ENCODE measurements at places on chromosomes 3 and 15.

GRCh38 chr3:60582288-60582687 is 669.0 kb downstream of the FHIT start:
- no peak for DNase-seq

DNA sequence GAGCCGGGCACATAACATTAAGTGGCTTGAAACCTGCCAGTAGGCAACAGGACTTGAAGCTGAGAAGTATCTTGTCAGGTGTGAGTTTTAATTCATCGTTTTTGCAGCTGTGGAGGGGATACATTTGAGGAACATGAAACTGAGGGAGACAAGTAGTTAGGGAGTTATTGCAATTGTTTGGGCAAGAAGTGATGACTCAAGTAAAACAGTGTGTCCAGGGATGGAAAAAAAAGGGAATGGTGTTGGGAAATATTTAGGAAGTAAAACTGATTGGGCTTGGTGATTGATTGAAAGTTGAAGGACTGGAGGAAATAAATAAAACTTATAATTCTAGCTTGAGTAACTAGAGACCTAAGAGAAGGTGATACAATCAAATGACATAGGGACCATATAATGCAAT is 85.5 kb downstream of the NCEH1 start:
- no peak for DNase-seq

DNA sequence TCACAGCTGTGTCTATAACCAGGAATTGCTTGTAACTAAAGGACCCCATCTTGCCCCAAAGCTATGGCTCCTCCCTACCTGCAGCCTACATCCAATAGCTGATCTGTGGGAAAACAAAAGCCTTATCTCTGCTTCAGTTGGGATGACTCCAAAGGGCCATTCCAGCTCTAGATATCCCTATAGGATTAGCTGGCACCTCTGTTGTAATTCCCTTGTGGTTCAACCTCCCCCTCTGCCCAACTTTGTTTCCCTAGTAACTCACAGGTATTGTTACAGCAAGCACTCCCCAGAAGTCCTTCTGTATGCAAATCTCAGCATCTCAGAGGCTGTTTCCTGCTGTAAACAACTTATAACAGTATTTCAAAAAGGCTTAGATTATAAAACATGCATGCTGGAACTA is 478.6 kb downstream of the AGBL1 start:
- DNase-seq: no peak

- DNase-seq: no peak
These were observed at the start of gene COLQ for GRCh38 chr3:15521573-15521965. TSS of gene COLQ (minus strand) at chr3:15521706. CDS start at chr3:15521625, 81 bp downstream.

DNA sequence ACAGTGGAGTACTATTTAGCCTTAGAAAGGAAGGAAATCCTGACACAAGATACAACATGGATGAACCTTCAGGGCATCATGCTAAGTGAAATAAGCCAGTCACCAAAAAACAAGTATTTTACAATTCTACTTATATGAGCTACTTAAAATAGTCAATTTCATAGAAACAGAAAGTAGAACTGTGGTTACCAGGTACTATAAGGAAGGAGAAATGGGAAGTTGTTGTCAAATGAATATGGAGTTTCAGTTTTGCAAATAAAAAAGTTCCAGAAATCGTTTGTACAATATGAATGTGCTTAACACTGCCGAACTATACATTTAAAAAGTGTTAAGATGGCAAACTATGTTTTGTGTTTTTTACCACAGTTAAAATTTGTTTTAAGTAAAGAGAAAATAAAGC is 26.8 kb downstream of the TRANK1 start:
- DNase-seq: no peak

GRCh38 chr15:60928210-60928609 is 300.9 kb downstream of the RORA start:
- no peak for DNase-seq

- DNase-seq: no peak
These were observed 9.7 kb downstream of the MYH15 start for GRCh38 chr3:108500728-108501127.

DNA sequence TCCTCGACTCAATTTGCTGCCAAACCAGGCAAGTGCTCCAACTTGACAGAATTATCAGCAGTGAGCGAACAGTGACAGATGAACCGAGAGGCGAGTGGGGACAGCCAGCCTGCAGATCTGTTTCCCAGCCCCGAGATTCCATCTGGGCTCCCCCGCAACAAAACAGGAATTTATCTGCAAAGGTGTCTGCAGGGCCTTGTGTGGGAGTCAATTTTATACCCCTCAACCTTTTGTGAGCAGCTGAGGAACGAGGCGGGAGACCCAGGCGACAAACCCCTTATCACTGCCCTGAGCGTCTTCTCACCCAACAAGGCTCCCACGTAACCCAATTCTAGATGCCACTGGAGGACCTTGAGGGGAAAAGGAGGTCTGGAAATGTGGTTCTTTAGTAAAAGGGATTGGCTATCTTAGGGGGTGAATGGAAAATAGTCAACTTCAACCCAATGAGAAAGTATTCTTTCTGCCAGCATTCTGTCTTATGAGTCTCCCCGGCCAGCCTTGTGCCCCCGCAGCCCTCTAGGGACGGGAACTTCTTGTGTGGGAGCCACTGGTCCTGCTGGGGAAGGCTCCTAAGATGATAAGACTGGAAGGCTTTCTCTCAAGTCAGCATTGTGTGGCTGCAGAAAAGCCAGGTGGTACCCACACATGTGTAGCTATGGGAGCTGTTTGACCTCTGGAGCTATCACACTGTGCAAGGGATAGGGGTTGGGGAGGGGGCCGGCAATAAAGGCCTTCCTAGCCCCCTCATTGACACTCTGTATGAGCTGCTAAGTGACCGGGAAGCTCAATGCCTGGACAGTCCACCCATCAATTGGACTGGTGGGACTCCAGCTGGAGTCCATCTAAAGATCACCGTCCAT is 527.9 kb downstream of the SHQ1 start:
- DNase-seq: no peak

DNA sequence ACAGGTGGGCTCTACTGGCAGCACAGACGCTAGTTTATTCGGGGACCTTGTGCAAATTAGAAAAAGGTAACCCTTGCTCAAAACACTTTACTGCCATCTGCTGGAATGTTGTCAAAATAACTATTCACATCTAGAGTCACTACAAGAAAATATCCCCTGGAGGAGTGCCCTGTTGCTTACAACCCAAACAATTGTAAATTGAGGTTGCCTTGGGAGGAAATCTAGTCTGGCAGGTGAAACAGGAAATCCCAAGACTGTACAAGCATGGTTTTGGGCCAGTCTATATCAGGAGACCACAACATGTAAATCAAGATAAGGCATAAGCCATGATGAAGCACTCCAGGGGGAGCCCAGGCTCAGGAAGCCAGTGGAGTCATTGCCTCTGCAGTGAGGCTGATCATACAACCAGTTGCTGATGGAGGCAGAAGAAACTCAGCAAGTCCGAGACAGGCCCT is 136.8 kb upstream of the ACP3 start:
- no peak for DNase-seq

- DNase-seq: no peak
These were observed 24.7 kb upstream of the SCAANT1 start for GRCh38 chr3:63936925-63937324.

GRCh38 chr15:63372018-63372705 is 9.5 kb downstream of the CA12 start:
- peak; percentile 66 for DNase-seq

DNA sequence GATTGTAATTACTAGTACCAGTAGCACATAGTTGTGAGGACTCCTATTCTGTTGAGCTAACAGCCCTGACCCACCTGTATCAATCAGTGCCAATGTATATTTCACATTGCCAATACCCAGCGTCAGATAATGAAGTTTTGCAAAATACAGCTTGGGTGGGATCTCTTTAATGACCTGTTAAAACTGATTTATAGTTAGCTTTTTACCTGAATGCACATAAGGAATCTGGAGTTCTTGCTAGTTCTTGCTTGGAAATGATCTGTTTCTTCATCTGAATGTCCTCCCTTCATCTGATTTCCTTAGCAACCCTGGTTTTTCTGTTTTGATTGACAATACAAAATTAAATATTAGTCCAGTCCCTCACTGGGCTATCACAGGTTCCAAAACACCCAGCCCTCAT is 62.8 kb downstream of the LIPC start:
- no peak for DNase-seq

GRCh38 chr3:129954514-129954913 is 20.0 kb upstream of the TRH start:
- no peak for DNase-seq

DNA sequence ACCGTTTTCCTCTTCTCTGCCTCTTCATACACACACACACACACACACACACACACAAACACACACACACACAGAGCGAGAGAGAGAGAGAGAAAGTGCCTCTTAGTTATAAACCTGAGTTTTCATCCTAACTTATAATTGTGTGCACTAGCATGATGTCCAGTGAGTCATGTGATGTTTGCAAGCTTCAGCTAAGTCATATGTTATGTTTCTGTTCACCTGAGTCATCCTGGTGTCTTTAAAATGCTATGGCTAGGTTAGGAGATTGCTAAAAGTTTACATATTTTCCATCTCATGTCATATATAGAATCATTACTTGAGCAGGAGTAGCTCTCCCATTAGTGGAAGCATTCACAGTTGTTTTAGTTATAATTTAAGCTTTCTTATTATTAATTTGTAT is 155.8 kb downstream of the EPHA6 start:
- no peak for DNase-seq
